Hepatocyte (in vitro differentiated cells): ENCODE measurements at places on chromosomes 7 and 10.

DNA sequence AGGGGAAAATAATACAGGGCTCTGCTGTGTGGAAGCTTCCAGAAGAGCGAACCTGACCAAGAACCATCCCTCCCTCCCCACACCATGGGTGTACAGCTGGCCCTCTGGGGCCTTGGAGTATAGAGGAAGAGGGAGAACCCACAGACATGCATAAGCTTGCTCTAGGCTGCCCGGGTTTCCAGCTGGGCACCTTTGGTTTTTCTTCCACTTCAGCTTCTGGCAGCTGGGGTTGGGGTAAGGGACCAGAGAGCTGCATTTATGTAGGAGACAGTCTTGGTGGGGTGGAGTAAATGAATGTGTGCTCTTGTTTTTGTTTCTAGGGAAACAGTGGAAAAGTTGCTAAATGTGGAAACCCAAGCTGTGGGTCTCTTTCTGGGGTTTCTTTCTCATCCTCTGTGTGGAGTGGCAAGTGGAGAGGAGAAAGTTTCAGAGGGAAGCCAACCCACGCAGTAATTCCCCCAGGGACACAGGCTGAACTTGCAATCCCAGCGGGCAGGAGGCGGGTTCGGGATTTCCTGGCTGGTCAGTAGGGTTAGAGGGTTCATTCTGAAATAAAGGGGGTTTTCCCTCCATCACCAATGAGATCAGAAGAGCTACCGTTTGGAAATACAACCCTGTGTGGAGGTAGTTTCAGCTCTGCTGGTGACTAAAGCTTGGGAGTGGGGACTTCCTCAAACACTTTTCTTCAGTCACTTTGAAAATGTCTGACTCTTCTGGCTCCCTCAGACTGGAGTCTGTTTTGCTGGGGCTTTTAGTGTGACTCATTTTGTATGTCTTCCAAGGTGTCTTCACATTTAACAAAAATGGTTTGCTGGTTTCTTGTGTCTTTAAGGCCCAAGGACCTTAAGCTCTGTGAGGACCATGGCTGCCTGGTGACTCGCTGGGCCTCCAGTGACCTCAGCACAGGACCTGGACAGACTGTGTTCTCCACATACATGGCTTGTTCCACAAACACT is 22.2 kb upstream of the SRGN start:
- DNase-seq, result no peak

DNA sequence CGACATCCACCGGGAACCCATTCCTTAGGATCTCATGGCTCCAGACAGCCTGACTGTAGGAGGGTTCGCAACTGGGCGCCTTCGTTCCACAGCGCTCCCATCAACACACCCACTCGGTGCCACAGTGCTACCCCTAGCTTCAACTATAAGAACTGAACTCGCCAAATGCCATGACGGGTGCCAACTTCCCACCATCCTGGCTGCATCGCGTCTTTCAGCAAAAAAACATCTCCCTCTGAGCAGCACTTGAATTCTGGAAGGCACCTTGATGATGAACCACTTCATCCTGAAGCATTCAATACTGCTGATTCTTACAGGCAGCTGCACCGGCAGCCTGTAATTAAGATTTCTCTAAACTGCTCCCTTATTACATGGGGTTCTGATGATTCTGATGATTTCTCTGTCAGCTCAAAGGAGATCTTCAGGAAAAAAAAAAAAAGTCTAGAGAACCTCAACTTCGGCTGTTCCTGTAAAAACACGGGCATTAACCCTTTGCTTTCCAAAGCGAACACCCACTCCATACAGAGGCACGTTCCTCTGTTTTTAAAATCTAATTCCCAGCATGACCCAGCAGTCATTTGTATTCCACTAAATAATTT is 1.3 kb downstream of the CYTH3 start:
- peak; percentile 54 for DNase-seq

DNA sequence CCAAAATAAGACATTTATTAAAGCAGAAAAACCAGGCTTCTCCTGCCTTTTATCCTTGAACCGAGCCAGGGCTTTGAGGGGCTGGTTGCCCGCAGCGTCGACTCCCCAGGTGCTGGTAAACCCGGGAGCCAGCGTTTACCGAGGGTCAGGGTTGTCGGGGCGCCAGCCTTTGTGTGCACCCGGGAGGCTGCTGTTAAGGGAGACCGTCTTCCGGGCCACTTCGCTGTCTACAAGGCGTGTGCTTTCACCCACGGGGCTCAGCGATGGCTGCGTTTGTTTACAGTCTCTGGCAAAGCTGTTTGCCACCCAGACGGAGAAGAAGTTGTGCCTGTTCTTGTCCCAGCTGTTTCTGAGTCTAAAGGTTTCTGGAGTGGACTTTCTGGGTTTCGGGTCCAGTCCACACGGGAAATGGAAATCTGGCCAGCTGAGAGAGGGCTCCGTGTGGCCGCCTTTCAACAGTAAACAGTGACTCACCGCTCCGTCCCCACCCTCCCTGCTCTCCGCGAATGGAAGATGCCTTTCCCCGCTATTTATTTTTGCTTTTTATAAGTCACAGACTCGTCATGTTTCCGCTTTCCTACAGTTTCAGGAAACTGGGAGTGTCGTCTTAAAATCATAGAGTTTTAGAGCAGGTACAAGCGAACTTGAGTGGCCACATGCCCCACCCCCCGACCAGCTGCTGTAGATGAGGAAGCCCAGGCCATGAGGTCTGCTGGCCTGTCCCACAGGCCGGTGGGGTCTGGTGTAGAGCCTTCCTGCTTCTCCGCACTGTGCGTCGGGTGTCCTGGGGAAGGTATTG is 2.2 kb downstream of the MAFK start:
- DNase-seq, result peak; percentile 93

- peak; percentile 35 for DNase-seq
Measured at GRCh38 chr10:113746217-113746957, 5.1 kb upstream of the PLEKHS1 start.
